ENCODE measurements at places on chromosomes 5 and 9.

GRCh38 chr9:120642129-120642770, 62.3 kb upstream of the CDK5RAP2 start:
- DNase-seq, result no peak

DNA sequence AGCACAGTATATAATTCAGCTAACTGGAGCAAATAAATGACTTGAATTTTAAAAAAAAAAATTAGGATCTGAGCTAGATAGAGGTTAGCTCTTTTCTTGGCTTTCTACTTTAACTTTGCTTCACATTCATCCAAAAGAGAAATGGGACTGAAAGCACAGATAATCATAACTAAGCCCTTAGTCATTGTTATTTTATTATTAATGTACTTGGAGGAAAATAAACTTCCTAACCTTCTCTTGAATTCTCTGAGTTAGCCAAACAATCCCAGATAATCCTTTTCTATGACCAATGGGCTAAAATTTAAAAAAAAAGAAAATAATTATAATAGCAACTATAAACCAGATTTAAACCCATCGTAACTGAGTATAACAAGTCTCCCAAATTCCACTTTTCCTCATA, 57.6 kb upstream of the RASA1 start:
- no peak for DNase-seq

- DNase-seq, result no peak
Observed at GRCh38 chr5:136840601-136841000, 475.3 kb upstream of the TRPC7 start.

DNA sequence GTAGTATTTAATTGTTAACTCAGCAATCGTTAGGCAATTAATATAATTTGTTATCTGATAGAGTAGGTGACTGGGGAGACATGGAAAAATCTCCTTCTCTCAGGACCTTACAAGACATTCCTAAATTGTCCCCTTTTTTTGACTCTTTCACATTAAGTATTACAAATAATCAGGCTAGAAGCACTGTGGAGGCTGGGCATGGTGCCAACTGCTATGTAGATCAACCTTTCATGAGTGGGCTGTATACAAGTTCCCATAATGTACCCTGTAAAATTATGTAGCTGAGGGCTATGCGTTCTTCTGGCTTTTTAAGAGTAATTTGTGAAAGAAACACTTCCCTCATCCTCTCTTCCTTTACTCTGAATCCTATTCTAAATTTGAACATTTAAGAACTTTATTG, 140.2 kb downstream of the NFIB start:
- DNase-seq, result no peak

DNA sequence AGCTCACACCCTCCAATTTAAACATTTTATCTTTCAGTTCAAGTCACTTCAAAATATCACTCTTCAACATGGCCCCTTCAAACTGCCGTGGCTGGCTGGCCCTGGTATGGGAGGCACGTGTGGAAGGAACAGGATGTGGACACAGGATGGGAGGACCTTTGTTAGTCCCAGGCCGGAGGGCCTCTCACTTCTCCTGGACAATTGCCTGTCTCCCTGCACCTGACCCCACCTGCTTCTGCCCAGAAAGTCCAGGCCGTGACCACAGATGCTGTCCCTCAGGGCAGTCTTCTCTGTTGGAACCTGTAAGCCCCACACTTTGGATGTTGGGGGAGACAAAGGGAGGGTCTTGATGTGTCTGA, 19.4 kb downstream of the AMBP start:
- no peak for DNase-seq

DNA sequence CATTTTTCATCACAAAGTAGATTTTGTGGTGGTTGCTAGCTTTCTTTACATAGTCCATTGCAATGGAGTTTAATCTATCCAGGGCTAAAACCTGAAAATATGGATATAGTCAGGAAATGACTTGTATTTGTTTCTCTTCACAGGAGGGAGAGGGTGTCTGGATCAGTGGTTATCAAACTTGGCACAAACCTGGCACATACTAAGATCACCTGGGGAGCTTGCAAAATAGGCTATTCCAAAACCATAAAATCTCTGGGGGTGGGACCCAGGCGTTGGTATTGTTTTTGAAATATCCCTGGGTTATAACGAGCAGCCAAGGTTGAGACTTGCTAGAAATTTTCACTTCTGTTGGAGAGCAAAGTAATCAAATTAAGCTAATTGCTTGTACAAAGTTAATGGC, 179.9 kb downstream of the PCSK1 start:
- no peak for DNase-seq

GRCh38 chr5:39947657-39948056, 522.9 kb upstream of the DAB2 start:
- DNase-seq, result no peak

DNA sequence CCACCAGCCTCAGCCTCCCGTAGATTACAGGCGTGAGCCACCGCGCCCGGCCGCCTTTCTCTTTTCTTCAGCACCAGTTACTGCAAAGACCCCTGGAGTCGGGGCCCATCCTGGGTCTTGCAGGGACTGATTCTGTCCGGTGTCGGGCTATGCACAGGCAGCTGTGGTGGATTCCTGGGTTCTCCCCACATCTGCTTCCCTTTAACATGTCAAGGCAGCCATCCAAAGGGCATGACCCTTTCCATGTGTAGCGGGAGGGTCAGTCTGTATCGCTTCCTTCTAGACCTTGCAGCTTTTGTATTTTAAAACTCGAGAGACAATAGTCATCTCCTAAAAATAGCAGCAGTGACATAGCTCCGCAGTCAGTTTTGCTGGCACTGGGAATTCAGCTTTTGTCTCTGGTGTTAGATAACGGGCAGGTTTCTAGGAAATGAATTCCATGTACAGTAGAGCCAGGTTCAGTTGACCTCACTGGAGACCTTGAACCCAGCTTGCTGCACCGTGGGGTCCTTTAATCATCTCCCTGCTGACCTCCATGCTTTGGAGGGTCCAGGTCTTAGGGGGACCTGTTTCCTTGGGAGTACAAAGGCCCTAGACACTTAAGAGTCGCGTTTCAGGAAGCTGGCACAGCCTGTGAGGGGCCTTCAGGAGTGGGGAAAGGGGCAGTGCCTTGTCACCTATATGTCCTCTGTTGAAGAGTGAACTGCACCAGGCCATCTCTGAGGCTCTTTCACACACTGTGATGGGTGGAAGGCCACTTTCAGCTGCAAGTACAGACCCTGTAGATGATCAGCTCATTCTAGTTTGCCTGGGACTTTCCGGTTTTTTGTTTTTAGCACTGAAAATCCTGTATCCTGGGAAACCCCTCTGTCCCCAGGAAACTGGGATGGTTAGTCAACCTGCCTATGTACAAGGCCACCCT, 13.8 kb downstream of the ANKRD33B start:
- DNase-seq, result no peak

GRCh38 chr5:8060235-8060952, 191.4 kb downstream of the MTRR start:
- no peak for DNase-seq

- no peak for DNase-seq
Observed at GRCh38 chr5:114471529-114471928, 109.7 kb downstream of the KCNN2 start.

DNA sequence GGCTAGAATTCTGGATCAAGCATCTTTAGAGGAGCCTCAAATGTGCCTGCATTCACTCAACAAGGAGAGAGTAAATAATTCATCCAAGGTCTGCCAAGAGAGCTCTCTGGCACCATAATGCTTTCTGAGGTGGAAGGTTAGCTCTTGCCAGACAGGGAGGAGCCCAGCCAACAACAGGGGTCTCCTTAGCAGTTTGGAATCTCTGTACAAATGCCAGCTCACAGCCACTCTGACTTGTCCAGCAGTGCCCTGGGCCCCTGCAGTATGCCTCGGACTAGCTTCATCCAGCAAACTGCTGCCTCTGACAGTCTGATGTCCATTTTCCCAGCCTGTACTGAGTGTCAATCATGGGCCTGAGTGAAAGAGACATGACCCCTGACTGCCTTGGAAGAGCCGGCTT, 127.2 kb upstream of the SLC44A1 start:
- no peak for DNase-seq

GRCh38 chr5:180330810-180331646, 22.1 kb downstream of the GFPT2 start:
- peak; percentile 76 for DNase-seq

DNA sequence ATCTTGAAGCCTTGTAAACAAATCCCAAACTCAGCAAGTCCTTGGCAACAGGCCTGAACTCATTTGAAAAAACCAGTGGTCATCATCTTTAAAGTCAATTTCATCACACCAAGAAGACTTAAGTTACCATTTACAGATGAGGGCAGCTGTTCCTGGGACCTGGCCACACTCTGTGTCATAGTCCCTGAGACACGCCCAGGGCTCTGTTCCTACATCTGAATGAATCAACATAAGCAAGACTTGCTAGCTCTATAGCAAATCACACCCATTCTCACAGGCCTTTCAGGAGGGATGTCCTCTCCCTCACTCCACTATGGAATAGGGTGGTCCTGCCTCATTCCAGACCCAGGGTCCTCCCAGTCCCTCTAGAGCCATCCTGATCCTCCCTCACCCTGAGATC, 142.8 kb downstream of the NSG2 start:
- DNase-seq, result no peak

DNA sequence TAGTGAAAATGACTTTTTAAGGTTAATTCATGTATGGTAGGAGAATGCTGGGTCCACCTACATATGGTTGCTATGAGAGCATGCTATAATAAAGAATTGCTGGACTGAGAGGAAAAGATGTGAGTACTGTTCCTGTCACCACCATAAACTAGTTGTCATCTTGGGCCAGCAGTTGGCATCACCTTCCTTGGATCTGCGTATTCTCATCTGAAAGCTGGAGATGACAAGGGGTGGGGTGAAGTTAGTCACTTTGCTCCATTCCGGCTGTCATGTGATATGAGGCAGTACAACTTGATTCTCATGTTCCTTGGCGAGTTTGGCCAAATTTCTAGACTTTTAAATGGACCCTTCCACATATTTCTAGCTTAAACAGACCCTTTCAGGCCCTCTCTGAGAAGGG, 33.3 kb downstream of the PIP5K1B start:
- no peak for DNase-seq

GRCh38 chr5:128300181-128300580, 216.6 kb downstream of the SLC12A2 start:
- no peak for DNase-seq

- no peak for DNase-seq
Observed at GRCh38 chr5:33491941-33492340, 51.2 kb downstream of the TARS1 start.

GRCh38 chr9:561427-561826, 280.1 kb upstream of the DMRT1 start:
- no peak for DNase-seq

DNA sequence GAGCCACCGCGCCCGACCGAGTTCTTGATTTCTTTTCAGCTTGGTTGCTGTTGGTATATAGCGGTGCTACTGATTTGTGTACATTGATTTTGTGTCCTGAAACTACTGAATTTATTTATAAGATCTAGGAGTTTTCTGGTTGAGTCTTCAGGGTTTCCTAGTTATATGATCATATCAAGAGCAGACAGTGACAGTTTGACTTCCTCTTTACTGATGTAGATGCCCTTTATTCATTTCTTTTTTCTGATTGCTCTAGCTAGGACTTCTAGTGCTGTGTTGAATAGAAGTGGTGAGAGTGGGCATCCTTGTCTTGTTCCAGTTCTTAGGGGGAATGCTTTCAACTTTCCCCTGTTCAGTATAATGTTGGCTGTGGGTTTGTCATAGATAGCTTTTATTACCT, 17.4 kb upstream of the LRRC19 start:
- DNase-seq, result no peak
